ENCODE measurements at places on chromosomes 12 and 14.
A peak's percentile ranks its signal among the peaks of the same experiment; 100 is the strongest.

DNA sequence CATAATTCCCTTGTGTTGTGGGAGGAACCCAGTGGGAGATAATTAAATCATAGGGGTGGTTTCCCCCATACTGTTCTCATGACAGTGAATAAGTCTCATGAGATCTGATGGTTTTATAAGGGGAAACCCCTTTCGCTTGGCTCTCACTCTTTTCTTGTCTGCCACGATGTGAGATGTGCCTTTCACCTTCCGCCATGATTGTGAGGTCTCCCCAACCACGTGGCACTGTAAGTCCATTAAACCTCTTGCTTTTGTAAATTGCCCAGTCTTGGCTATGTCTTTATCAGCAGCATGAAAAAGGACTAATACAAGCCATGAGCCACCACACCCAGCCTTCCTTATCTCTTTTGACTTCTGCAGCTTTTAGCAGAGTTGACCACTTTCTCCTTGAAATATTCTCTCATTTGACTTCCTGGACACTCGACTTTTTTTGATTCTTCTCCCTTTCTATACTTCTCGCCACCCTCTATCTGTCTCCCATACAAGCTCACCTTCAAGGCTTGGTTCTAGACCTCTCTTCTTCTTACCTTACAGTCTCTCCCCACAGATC, 2.3 kb downstream of the MTERF2 start:
- no peak for DNase-seq

- no peak for DNase-seq
Observed at GRCh38 chr14:64806862-64807495, 72.7 kb downstream of the SPTB start.

DNA sequence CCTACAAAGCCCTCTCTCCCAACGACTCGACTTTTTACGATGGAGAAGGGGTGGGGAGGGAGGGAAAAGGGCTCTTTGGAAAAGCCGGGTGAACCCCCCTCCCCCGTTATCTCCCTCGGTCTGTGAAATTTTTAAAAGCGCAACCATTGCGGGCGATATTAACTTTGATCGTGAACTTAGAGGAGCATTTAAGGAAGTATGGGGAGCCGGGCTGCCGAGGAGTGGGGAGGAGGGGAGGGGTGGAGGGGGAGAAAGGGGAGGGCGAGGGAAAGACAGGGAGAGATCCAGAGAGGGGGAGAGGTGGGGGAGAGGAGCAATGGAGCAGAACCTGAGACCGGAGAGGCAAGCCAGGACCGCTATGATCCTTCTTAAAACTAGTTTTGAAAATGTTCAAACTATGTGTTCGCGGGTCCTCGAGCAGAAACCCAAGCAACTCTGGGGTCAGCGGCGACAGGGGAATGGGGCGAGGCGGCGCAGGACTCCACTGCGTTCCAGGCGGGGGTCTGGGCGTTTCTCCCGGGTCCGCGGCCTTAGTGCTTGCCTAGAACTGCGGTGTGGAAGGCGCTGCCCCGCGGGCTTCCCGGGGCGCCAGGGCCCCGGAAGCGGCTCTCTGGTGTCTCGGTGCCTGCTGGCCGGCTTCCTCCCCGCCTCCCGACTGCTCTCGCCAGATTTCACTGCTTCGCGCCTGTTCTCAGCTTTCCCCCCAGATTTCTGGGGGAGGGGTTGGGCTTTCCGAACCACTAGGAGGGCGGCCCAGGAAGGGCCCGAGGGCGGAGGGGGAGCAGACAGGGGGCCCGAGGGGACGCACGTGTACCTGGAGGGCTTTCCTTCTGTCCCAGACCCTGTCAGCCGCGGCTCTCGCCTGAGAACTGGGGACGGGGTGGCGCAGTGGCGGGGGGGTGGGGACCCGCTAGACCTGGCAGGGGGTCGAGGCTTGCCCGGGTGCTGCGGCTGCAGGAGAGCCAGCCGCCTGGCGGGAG, at the start of gene HOTAIR:
Gene HOTAIR, minus strand, starts transcription at position 871 of the 980 bp plus-strand sequence.
- DNase-seq, result peak; percentile 58

GRCh38 chr14:22515929-22516328, 73.1 kb downstream of the DAD1 start:
- no peak for DNase-seq

- DNase-seq, result no peak
Observed at GRCh38 chr14:102870994-102871831, 51.2 kb upstream of the AMN start.

- DNase-seq, result no peak
Observed at GRCh38 chr12:115320967-115321366, 637.0 kb upstream of the TBX3 start.

GRCh38 chr14:54762296-54762695, 140.3 kb downstream of the GCH1 start:
- no peak for DNase-seq

DNA sequence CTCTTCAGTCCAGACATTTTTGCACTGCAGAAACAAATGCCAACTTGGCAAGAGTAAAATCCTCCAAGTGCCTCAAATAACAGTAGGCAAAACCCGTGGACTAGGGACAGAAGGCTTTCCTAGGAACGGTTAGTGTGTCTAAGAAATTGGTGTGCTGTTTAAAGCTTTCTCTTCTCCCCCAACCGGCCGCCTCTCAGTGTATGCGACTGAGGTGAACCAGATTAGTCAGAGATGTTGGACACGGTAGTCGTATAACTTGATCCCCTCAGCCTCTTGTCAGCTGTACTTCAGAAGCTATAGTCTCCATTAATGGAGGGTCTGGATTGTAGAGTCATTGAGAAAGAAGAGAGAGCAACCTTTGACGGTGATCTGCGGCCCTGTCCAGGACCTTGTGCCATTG, 21.7 kb downstream of the PPFIBP1 start:
- DNase-seq, result no peak

DNA sequence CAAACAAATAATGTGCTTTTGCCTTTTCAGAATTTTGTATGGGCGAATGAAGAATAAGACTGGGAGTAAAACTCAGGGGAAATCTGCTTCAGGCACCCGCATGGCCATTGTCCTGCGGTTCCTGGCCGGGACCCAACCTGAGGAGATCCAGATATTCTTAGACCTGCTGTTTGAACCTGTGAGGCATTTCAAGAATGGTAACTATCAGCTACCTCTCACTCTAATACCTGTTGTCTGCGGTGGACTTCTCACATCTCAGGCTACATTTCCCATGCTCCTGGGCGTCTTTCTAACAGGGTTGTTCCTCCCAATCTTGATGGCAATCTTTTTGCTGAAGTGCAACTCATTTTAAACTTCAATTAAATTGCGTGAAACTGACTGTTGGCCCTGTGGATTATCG, 47.1 kb downstream of the UTP20 start:
- no peak for DNase-seq

DNA sequence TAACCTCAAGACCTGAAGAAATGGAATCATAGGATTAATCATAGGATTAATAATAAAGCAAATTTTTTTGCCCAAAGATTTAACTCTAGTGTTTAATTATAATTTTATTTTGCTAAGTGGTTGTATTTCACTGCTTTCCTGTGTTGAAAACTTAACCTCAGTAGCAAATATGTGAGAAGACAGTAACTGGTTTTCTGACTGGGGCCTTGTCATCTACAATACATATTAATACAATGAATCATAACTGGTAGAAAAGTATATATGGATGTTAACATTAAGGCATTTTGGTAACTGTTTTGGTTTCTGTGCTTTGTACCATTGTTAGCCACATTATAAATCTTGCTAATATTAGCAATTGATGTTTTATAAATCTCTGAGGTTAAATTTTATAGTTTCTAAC, 92.2 kb downstream of the ACSS3 start:
- DNase-seq, result no peak

GRCh38 chr12:96698965-96699364, 208.1 kb upstream of the NEDD1 start:
- DNase-seq, result no peak

- DNase-seq, result no peak
Observed at GRCh38 chr14:50516091-50516490, 16.3 kb downstream of the MAP4K5 start.

DNA sequence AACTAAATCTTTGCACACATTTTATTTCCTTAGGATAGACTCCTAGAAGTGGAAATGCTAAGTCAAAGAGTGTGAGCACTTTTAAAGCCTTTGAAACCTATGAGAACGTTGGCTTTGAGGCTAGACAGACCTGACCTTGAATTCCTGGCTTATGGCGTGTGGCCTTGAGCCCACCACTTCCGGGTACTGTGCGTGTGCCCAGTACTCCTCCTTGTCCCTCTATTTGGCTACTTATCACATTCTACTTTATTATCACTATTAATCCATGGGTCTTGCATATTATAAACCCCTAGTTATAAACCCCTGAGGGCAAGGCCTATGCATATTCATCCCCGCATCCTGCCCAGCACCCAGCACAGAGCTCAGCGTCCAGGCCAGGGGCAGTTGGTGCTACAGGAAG, 26.0 kb upstream of the CD27 start:
- DNase-seq, result no peak

DNA sequence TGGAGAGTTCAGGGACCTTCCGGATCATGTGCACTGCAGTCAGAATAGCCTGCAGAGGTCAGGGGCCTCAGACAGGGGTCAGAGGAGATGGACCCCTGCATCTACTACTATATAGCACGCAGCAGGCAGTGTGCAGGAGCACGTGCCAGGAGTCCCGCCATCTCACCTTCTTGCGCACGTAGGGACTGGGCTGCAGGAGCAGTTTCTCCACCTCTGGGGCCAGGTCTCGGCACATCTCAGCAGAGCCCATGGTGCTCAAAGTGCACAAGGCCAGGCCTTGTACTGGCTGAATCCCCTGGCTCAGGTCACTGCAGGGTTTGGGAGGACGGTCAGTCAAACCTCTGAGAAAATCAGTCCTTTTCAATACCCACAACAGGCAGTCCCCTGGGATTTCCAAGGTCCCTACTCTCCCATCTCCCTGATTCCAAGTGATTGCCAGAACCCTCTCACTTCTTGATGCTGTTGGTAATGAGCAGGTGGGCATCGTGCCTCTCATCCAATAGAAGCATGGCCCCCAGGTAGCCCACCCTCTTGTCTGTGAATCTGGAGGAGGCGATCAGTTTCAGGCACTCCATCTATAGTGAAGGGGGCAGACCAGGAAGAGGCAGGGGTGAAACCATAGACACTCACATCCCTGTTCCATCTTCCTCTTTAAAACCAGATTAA, 1.3 kb downstream of the AP1G2 start:
- DNase-seq, result no peak

DNA sequence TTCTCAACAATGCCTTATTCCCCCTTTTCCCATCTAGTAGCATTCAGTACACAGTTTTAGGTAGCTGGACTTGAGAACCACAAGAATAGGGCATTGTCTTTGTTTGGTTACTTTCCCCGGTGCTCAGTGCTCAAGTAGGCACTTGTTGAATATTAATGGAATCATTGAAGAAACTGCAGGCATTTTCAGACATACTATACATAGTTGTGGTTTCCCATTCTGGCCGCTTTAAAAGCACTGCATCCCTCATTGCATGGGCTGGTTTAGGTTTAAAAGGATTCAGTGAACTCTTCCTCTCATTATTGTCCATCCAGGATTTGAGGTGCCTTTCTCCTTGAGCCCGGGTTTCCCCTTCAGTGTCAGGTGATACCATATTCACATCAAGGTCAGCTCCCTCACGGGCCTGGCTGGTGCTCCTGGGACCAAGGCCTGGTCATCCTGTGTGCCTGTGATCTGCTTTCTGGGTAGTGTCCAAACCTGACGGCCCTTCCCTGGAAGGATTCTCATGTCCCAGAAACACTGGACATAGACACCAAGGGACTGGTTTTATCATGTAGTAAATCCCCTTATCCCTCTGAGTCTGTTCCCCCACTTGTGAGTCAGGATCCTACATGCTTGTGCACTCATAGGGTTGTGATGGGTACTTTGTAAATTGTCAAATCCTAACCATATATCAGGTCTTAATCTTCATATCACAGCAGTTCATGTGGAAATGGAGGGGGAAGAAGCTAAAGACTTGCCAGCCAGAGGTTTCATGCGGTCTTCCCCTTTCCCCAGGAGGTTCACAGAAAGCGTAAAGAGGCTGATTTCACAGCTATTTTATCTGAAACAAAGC, 7.4 kb downstream of the TCP11L2 start:
- DNase-seq, result no peak

GRCh38 chr12:41206298-41206697, 18.2 kb downstream of the PDZRN4 start:
- DNase-seq, result no peak

DNA sequence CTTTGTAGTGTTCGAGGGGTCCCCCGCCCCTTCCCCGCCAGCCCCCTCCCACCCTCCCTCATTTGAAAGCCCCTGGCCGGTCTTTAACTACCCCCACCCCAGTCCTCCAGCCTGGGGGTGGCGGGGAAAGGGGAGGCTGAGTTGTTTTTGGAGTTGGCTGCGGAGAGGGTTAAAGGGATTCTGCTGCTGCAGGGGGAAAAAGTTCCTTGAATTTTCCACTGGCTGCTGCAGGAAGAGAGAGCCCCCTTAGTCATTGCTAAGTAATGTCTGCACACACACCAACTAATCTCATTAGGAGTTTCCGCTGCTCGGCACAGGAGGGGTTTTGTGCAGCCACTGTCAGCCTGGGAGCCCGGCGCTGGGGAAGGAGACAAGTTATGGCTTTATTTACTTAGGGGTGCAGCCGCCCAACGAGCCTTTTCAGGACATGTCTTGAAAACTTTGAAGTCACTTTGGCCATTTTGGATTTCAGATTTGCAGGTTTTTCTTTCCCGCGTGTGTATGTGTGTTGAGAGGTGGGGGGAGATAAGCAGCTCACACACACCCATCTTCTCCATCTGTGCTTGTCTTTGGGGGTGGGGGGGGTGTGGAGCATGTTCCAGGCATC, 1.8 kb downstream of the ELK3 start:
- no peak for DNase-seq

- no peak for DNase-seq
Observed at GRCh38 chr12:127389923-127390322, 877.0 kb upstream of the TMEM132C start.

DNA sequence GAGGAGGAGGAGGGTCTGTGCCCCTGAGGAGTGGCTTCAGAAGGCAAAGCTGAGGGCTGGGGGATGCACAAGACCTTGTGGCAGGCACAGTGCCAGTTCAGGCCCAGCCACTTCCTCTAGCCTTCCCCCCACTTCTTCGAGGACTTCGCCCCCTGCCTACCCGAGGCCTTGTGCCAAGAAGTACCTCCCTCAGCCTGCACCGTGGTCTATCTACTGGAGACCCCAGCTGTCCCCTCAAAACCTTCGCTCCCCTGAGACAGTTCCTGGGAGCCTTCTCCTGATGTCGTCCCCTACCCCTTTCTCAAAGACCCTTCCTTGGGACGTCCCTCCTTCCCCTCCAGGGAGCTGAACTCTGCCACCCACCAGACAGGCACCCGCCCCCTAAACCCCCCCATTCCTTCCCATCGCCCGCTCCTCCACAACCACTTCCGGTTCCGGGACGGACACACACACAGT, 604 bp downstream of the ZNF384 start:
- DNase-seq, result no peak

GRCh38 chr14:23057757-23058653, 685 bp upstream of the CDH24 start:
- DNase-seq, result peak; percentile 90
